GM12865 (cell line): ENCODE measurements at places on chromosomes 16 and 17.

- DNase-seq, result no peak
Measured at GRCh38 chr17:36690190-36690589, 88.8 kb downstream of the MRM1 start.

- no peak for DNase-seq
Measured at GRCh38 chr17:15184872-15185624, 80.1 kb downstream of the PMP22 start.

DNA sequence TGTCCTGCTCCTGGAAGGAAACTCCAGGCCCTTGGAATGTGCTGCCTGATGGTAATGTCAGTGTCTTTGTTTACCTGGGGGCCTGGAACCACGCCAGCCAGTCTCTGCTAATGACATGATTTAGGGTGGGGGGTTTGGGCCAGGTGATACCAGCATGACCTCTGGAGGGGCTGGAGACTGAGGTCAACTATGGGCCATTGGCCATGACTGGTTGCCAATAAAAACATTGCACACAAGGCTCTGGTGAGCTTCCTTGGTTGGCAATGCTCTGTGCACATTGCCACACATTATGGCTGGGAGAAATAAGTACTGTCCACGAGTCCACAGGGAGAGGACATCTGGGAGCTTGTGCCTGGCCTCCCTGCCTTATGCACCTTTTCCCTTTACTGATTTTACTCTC is 52.5 kb downstream of the LITAF start:
- no peak for DNase-seq

- no peak for DNase-seq
Measured at GRCh38 chr16:86619239-86619794, 41.0 kb downstream of the FOXL1 start.

- no peak for DNase-seq
Measured at GRCh38 chr17:42131981-42132432, 9.4 kb downstream of the HSPB9 start.

DNA sequence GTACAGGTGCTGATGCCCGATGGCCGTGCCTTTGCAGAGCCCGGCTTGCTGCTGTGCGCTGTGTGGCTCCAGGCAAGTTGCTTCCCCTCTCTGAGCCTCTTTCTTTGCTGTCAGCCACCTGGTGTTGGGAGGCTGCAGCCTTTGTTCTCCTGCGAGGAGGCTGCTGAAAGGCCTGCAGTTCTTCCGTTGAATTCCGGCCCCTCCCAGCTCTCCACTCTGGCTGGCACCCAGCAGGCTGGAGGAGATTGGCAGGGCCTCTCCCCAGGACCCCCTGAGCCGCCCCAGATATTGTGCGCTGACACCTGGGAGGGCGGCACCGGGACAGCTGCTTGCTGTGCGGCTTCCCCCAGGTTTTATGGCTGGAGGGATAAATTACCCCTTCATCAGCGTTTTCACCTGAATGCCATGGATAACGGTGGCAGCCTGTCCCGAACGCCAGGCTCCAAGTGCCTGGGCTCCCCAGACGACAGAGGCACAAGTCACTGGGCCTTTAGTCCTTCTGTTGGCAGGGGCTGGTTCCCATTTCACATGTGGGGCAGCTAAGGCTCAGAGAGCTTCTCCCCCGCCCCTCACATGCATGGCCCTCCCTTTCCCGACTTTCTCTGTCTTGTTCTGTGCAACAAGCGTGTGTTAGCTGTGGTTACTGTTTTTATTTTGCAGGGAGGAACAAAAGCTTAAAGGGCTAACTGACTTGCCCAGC is 35.1 kb upstream of the GSE1 start:
- no peak for DNase-seq
